Activated T-cell treated with anti-CD3 and anti-CD28 coated beads, Interleukin-2, amount 50 U/mL, for 48 hours (primary cell): ENCODE measurements at places on chromosomes 13 and 19.

GRCh38 chr19:32199501-32200040, 145.8 kb upstream of the ZNF507 start:
- no peak for DNase-seq

DNA sequence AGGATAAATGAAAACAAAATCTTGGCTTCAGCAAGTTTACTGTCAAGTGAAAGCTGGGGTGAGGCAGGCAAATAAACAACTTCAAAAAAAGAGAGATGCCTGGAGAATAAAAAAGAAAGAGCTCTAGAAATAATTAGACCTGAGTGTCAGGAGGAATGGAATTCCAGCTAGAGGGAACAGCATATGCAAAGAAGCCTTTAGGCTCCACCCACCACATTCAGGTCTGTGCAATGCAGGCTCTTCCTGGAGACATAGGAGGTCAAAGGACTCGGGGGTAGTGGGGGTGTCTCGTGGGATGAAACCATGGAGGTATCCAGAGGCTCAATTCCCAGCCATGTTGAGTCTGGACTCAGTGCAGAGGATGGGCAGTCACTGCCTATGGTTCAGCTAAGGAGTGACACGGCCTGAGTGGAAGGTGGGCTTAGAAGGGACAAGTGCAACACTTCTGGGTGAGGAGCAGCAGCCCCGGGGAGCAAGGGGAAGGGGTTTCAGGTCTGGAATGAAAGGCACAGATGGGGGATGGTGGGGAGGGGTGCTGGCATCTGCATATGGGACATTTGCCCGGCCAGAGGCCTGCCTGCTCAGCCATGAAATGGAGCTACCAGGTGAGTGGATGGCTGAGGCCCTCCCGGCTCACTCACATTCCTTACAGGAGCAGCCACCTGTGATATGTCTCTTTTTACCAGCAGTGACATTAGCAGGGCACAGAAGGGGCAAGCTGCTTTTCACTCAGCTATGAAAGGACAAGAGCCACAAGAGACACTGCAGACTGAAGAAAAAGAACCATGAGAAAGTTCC, 12.3 kb downstream of the LATS2 start:
- no peak for DNase-seq

DNA sequence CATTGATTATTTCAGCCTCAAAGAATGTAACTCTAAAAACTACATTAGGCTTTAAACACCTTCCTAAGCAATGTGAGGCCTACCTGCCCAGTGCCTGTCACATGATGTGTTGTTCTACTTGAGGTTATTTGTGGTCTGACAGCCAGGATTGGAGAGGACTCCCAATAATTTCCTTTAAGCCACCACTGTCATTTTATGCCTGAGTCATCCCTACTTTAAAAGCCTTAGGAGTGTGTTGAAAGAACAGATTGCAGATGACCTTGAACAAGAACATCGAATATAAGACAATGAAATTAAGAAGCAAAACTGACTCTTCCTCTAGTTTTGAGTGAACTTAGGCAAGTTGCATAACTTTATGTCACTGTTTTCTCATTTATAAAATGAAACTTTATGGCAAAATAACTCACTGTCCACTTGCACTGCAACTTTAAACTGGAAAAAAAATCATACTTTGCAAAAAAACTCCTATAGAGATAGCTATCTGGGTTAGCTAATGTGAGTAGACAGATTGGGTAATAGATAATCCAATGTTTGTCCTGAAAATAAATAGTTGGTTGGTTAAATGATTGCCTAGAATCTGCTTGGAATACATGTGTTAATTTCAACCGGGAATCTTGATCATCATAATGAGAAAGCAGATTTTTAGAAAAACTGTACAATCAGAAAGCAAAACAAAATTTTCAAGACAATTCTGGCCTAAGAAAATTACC, 361.2 kb downstream of the SUCLA2 start:
- no peak for DNase-seq

DNA sequence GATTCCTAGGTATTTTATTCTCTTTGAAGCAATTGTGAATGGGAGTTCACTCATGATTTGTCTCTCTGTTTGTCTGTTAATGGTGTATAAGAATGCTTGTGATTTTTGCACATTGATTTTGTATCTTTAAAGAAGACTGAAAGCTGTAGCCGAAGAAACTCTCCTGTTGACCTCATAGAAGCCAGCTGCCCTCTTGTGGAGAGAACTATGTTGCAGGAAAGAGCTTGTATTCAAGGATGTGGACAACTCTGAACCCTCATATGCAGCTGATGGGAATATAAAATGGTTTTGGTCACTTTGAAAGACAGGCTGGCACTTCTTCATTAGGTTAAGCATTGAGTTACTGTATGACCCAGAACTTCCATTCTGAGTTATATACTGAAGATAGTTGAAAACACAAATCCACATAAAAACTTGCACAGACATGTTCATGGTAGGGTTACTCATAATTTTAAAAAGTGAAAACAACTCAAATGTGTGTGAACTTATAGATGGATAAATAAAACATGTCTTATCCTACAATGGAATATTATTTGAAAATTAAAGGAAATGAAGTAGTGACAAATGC, 65.8 kb upstream of the SLITRK6 start:
- DNase-seq, result no peak

GRCh38 chr19:33349319-33350289, 23.9 kb upstream of the CEBPG start:
- DNase-seq, result no peak
